ENCODE measurements at places on chromosomes 4 and X.

GRCh38 chr4:89162987-89163386 lies 51.7 kb downstream of the TIGD2 start:
- DNase-seq: no peak

DNA sequence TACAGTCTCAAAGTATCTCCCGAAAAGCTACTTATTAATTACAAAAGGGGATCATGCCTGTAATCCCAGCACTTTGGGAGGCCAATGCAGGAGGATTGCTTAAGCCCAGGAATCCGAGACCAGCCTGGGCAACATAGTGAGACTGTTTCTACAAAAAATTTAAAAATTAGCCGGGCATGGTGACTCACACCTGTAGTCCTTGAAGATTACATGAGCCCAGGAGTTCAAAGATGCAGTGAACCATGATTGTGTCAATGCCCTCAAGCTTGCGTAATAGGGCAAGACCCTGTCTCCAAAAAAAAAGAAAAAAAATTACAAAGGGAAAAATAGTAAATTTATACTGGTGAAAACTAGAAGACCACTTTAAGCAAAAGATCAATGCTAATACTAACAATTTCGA lies 3.3 kb upstream of the PORCN start:
- DNase-seq: no peak

DNA sequence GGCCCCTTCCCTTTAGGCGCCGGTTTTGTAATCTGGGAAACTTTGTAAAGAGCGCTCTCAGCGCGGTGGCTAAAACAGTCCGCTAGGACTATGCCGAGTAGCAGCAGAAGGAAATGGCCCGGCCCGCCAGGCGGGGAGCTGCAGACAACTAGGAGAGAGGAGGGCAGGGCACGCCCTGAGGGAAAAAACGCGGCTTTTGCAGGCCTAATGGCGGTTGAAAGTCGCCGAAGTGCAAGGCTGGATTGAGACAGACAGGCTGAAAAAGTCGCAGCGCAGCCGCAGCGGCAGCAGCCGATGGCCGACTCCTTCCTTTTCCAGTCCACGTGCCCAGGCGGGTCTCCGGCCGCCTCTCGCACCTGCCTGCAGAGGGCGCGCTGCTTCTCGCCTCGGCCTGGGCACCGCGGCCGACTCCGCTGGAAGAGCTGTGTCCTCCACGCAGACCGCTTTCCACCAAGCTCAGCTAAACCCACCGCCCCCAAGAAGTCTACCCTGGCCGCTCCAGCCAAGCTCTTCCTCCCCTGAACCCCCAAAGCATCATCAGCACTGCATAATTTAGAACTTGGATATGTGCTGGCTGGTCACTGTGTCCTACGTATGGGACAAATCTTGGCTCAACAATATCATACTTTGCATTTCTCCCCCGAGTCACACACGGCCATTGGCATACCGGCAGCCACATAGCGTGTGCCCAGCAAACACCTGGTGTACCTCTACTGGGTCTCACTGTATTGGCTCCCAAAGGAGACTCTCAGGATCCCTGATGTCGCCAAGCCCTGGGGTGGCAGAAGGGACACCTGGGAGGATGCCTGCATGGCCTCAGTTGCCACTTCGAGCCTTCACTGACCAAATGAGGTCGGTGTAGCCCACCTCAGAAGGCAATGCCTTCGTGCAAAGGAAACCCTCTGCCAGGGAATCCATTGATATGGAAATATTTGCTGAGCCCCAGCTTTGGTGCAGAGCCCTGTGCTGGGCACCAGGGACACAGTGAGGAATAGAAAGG lies 14.5 kb downstream of the SLC25A5 start:
- peak; percentile 55 for DNase-seq

- DNase-seq: no peak
Measured at GRCh38 chrX:35890699-35891098, 28.8 kb upstream of the CFAP47 start.

DNA sequence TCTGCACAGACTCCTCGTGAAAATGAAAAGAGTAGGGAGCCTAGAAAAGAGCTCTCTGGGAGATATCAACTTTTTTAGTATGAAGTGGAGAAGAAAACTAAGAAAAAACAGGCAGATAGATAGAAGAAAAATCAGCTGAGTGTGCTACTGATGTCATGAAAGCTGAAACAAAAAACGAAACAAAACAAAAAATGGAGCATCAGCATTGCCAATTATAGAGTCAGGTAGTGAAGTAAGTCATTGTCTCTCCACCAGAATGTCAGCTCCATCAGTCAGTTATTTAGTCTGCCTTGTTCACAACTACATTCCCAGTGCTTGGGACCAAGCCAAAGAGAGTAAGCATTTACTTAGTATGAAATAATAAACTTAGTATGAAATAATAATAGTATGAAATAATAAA lies 595.1 kb downstream of the STPG2 start:
- DNase-seq: no peak

- no peak for DNase-seq
Measured at GRCh38 chr4:121360495-121360894, 20.3 kb downstream of the QRFPR start.
